Stimulated activated naive CD4-positive, alpha-beta T cell (primary cell): ENCODE measurements at places on chromosomes 5 and 9.

- DNase-seq: no peak
Measured at GRCh38 chr5:179880848-179881590, 22.4 kb upstream of the MRNIP start.

- DNase-seq: no peak
Measured at GRCh38 chr5:123092696-123093095, 3.7 kb downstream of the PRDM6 start.

DNA sequence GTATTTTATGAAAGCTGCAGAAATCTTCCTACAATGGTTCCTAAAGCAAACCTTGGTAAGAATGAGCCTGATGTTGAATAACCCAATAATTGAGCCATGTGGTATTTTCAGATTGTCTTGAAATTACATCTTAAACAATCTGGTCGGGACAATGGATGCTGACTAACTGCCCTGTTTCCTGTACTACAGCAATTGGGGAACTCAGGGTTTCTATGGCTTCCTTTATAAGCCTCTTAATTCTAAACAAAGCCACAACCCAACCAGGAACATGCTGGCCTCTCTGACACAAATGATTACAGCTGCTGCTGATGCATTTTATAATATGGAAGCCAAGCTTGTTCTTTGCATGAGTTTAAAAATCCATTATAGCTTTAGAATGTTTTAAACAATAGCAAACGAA lies 30.2 kb downstream of the PTPN3 start:
- no peak for DNase-seq

- DNase-seq: no peak
Measured at GRCh38 chr9:69299315-69299714, 25.7 kb upstream of the ENTREP1 start.

DNA sequence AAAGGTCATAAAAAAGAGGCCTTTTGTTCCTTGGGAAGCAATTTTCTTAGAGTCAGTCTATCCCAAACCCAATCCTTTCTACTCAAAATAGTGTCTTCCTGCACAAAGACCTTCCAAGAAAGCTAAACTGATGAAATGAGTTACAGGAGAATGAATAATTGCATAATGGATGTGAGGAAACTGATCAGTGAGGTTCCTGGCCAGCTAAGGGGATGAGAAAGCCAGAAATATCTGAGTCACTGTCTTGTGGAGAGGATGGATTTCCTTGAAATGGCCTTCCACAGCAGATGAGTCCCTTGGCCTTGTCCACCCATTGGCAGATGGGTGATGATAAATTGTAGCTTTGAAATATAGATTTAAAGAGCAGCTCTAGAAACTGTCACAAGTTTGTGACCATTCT lies 756.1 kb downstream of the DNAH5 start:
- DNase-seq: no peak

- DNase-seq: no peak
Measured at GRCh38 chr9:3277200-3277599, 248.6 kb downstream of the RFX3 start.
